GM18507 (cell line): ENCODE measurements at places on chromosomes 6 and 20.
A peak's percentile ranks its signal among the peaks of the same experiment; 100 is the strongest.

- DNase-seq: no peak
Observed at GRCh38 chr6:11729076-11729475, 49.5 kb downstream of the ADTRP start.

DNA sequence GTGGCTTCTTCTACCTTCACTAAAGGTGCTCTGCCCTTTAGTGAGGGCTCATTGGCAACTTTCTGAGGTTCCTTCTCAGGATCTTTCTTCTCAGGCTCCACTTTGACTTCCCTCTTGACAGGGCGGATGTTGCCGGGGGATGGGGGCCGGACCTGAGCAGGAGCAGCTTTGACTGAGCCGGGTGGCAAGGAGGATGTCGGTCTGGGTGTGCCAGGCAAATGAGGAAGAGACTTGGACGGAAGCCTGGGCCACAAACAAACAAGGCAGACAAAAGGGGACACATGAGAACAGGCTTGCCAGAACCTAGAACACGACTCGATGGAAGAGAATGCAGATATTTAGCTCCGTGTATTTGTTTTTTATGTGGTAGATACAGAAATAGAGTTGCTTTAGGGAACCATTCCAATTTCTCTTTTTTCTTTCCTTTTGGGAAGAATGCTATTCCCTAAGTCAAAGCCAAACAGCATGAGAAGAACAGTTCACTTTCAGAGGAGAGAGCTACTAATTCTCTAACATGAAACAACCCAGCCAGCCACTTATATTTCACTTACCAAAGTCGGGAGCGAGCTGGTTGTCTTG, 76.2 kb upstream of the BCLAF1 start:
- no peak for DNase-seq

- DNase-seq: no peak
Observed at GRCh38 chr6:62993951-62994350, 217.3 kb upstream of the FKBP1C start.

GRCh38 chr20:20362774-20363433, 5.0 kb upstream of the INSM1 start:
- no peak for DNase-seq

DNA sequence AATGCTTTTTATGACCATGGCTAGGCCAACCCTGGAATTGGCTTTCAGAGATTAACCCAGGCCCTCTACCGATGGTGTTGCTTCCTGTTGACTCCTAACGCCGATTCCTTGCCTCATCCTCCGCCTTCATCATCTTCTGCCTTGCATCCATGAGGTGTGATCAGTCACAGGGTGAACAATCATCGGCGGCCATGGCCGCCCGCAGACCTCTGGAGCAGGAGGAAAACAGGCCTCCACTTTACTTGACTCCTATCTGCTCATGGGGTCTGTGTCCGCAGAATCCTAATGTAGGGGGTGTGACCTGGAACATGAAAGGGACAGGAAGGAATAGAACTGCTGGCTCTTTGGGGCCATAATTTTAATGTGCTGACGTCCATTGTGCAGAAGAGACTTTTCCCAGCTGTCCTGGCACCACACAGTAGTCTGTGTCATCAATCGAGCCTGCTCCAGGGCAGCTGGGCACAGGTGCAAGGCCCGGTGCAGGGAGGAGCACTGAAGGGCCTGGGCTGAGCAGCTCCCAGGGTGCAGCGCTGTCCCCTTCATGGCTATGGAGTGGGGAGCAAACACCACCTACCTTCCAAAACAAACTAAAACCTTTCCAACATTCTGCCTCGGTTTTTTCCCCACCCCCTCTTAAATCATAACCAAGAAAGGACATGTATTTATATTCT, 8.0 kb downstream of the SLC22A3 start:
- no peak for DNase-seq

GRCh38 chr20:62354031-62354808, 12.9 kb downstream of the LAMA5 start:
- no peak for DNase-seq

- peak; percentile 3 for DNase-seq
Observed at GRCh38 chr6:63458480-63459115, 113.7 kb upstream of the LOC128125822 start.

DNA sequence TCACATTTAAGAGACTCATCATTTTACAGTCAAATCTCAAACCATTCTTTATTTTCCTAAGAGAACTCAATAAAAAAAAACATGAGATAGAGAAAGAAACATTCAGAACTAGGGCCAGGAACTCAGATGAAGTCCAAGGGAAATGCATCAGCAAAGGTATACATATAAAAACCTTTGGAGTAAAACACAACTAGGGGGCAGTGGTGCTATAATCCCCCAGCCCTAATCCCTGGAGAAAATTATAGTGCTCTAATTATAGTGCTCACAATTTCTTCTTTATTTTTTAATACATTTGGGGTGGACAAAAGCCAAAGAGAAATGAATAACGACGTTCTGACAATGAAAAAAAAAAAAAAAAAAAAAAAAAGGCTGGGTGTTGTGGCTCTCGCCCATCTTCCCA, 100.6 kb upstream of the EMILIN3 start:
- no peak for DNase-seq

GRCh38 chr20:44911264-44911921, 1.5 kb downstream of the PABPC1L start:
- peak; percentile 38 for DNase-seq

GRCh38 chr6:90347411-90347851, 50.8 kb upstream of the BACH2 start:
- DNase-seq: no peak

DNA sequence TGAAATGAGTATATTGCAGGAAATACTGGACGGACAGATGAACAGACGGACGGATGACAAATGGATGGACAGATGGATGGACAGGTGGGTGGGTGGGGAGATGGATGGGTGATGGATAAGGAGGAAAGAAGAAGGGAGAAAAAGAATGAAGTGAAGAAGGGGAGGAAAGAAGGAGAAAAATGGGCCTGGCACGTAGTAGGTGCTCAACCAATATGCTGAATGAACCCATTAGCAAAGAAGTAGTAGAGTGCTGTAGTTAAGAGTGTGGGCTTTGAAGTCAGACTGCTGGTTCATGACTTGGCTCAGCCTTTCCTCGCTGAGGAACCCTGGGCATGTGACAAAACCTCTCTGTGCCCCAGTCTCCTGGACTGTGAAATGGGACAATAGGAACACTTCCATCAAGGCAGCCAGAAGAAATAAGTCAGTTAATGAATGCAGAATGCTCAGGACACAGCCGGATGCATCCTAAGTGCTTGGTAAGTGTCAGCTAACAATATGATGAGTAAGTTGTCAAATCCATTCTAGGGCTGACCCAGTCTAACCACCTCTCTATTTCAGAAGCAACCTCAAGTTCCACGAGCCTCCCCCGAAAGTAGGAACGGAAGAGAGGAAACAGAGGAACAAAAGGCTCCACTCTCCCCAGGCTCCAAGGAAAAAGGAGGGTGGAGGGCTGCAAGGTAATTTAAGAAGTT, 37.9 kb downstream of the PREX1 start:
- no peak for DNase-seq

DNA sequence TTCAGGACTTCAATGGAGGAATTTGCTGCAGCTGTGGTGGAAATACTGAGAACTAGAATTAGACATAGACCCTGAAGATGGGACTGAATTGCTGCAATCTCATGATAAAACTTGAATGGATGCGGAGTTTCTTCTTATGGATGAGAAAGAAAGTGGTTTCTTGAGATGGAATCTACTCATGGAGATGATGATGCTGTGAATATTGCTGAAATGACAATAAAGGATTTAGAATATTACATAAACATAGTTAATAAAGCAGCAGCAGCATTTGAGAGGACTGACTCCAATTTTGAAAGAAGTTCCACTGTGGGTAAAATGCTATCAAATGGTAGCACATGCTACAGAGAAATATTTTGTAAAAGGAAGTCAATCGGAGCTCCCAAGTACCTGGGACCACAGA, 264.6 kb downstream of the UBE3D start:
- DNase-seq: no peak

DNA sequence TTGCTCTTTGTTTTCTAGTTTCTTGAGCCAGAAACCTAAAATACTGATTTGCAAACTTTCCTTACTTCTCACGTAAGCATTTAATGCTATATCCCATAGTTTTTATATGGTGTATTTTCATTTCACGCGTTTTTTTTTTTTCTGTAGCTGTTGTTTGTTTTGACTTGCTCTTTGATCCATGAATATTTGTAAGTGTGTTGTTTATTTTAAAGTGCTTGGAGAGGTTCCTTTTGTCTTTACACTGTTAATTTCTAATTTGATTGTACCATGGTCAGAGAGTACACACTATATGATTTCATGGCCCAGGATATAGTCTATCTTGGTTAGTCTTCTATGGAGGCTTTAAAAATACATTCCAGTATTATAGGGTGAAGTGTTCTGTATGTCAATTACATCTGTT, 84.8 kb upstream of the RNF217 start:
- DNase-seq: no peak

GRCh38 chr6:45426251-45426650, 48.5 kb upstream of the SUPT3H start:
- no peak for DNase-seq

DNA sequence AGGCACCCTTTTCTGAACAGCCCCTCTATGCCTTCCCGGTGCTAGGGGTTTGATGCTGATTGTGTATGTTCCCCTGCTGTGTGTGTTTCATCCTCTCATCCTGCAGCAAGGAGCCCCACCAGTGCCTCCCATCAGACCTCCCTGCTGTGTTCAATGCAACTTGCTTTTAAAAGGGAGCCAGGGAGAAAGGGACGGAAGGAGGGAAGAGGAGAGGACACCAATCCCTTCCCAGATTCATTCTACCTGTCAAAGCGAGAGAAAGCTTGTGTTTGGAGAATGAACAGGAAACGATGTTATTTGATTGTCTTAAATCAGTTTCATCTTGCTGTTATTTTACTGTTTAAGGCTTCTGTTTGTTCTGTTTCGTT, 259.2 kb downstream of the ADGB start:
- no peak for DNase-seq

DNA sequence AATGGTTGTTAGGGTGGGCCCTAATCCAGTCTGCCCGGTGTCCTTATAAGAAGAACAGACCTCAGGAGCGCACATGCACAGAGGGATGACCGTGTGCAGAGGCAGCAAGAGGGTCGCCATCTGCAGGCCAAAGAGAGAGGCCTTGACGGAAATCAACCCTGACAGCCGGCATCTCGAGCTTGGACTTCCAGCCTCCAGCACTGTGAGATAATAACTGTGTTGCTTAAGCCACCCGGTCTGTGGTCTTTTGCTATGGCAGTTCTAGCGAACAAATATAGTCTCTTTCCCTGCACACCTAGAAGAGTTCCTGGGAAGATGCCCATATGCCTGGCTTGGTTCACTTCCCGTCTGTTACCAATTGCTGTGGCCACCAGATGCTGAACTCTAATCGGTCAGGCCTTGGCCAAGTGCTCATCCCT, 35.3 kb upstream of the PTGIS start:
- DNase-seq: no peak

DNA sequence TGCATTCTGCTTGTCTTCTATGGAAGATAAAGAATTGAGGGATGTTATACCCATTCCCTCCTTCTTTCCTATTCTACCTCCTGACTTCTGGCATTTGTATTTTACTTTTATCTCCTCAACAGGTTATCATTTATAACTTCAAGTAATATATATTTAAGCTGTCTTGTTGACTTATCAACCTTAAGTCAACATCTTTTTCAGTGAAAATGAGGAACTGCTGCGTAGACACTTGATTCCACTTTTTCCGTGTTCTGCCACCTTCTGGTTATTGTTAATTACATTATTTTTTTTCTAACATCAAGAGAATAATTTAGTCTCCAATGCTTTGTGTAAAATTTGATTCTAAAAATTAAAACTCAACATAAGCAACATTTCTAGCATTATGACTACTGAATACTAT, 107.5 kb downstream of the PRKN start:
- no peak for DNase-seq

DNA sequence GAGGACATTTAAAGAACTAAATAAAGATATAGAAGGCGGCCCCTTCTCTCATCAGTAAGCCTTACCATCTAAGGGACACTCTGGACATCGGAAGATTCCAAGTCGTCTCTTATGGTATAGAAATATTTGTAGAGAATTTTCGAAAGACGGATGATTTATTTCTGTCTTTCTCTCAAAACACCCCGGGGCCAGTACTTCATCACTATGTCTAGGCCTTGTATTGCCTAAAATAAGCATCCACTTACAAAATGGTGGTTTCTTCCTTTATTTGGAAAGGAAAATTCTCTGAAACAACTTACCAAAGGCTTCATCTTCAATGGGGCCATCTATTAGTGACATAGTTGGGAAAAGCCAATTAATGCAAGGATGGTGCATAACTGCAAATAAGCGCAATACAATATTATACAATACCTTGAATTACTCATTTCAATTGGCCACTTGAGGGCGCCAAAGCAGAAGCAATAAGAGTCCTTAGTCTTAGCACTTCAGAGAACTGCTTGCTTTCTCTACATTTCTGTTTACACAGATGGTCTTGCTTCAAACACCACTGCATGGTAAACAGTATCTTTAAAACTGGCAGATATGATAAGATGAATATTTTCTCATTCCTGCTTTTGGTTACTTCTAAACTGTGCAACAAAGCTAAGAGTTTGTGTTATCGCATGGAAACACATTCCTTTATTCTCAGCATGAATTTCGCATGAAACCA, 113.2 kb downstream of the VIP start:
- DNase-seq: no peak

DNA sequence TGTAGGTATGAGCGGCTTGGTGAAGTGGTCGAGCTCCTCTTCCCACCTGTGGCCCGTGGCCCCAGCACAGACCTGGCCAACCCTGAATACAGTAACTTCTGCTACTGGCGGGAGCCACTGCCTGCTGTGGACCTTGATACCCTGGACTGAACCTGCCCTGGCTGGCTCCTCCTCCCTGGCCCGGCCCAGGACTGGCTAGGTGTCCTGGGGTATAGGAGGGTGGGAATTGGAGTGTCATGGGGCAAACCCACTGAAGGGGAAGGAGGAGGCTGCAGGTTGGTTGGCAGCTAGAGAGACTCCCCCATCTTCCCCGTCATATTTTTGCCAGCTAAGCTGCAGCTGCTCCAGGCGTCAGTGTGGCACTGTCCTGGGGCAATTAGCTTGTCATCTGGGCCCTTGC, 7.9 kb downstream of the EMILIN3 start:
- DNase-seq: no peak
